Germinal center (tissue), 1 donor: ENCODE measurements at places on chromosomes 2 and 18.

- DNase-seq = no peak
Measured at GRCh38 chr2:205806143-205806905, 124.0 kb downstream of the NRP2 start.

DNA sequence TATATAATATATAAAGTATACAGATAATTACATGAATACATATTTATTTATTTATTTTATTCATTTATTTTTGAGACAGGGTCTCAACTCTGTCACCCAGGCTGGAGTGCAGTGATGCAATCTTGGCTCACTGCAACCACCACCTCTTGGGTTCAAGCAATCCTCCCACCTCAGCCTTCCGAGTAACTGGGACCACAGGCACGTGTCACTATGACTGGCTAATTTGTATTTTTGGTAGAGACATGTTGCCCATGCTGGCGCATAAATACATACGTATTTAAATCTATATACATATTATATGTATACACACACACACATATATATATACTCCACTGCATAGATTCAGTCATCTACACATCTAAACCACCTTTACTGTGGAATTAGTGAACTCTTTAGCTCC, 20.6 kb upstream of the NDUFV2 start:
- DNase-seq = no peak

DNA sequence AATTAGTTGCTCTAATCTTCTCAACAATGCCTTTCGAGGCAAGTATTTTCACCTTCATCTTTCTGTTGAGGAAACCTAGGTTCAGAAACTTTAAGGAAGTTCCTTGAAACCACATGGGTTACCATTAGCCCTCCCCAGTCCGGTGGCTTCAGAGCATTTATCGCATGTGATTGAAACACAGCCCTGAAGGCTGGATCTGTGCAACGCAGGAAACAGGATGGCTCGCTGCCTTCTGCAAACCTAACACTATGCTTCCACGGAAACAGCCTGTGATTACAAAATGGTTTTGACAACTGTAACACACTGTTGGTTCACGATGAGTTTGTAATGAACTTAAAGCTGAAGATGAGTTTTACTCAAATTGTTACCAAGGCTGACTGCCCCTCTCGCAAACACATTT, 68.5 kb downstream of the EPB41L3 start:
- DNase-seq = no peak

DNA sequence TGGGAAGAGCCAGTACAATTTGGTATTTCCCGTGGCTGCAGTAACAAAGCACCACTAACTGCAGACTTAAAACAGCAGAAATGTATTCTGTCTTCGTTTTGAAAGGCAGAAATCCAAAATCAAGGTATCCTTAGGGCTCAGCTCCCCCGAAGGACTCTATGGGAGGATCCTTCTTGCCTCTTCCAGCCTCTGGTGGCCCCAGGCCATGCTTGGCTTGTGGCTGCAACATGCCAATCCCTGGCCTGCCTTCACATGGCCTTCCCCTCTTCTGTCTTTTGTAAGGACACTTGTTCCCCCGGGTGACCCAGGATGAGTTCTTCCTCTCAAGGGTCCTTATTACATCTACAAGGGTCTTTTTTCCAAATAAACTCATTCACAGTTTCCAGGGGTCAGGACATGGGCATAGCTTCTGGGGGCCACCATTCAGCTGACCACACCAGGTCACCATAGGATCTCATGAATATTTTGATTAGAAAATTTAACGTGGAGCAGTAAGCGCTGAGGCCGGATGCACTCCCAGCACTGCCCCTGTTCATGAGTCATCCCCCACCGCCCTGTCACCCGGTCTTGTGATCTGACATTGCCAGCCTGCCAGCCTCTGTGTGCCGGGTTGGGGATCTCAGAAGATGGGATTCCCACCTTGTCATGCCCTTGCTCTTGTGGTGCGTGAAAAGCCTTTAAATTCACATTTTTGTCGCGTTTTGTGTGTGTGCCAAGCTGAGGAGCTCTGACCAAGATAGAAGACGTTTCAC, 61.2 kb upstream of the B3GNT7 start:
- no peak for DNase-seq

DNA sequence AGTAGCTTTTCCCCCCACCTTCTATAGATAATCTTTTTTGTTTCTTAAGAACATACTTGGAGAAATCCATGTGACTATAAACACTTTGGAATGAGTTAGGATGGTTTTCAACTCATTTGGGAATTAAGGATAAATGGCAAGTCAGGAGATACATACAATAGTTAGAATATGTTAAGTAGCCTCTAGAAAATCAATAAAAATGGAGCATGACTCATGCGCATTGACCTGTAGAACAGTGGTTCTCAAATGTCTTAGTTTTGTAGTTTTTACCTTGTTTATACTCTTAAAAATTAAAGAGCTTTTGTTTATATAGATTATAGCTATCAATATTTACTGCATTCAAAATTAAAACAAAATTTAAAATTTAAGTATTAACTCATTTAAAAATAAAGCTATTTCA, 24.7 kb downstream of the NUP35 start:
- no peak for DNase-seq

DNA sequence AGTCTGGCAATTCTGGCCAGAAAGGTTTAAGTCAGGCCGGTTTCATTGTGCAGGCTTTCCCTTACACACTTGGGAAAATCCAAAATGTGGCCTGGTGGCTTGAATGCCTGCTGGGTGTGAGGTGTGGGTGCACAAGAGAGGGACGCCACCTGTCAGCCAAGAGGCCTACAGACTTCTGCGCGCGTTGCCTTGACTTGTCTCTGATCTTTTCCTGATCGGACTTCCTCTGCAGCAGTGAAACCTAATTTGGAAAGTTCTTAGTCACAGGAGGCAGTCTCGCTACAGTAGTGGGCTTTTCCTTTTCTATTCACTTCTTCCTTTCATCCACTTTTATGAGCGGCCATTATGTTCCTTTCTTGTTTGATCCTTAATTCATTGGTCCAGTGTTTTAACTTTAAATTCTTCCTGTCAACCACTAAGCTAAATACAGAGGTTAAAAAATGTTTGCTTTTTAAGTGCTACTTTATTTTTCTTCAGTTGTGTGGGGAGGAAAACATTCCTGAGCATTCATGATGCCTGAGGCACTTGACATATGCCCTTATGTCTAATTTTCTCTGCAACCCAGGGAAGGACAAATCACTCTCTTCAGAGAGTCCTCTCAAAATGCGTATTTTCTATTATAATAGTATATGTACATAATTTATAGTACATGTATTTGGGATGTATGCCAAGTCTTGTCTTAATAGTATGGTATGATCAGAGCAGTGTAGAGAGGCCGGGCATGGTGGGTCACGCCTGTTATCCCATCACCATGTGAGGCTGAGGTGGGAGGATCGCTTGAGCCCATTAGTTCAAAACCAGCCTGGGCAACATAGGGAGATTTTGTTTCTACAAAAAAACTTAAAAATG, 128.9 kb downstream of the WDSUB1 start:
- DNase-seq = no peak

GRCh38 chr2:190984595-190984994, 29.4 kb downstream of the STAT1 start:
- DNase-seq = no peak

DNA sequence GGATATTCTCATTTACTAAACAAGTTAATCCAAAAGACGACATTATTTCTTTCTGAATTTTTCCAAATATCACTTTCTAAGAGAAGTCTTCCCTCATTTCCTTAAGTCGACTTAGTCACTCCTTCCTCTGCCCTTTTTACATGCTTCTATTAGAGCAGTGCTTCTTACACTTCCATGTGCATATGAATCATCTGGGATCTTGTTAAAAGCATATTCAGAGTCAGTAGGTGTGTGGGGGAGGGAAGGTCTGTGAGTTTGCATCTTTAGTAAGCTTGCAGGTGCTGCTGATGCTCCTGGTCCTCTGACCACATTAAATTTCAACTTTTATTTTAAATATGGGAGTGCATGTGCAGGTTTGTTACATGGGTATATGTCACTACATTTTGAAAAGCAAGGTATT, 582.6 kb downstream of the NRXN1 start:
- DNase-seq = no peak

DNA sequence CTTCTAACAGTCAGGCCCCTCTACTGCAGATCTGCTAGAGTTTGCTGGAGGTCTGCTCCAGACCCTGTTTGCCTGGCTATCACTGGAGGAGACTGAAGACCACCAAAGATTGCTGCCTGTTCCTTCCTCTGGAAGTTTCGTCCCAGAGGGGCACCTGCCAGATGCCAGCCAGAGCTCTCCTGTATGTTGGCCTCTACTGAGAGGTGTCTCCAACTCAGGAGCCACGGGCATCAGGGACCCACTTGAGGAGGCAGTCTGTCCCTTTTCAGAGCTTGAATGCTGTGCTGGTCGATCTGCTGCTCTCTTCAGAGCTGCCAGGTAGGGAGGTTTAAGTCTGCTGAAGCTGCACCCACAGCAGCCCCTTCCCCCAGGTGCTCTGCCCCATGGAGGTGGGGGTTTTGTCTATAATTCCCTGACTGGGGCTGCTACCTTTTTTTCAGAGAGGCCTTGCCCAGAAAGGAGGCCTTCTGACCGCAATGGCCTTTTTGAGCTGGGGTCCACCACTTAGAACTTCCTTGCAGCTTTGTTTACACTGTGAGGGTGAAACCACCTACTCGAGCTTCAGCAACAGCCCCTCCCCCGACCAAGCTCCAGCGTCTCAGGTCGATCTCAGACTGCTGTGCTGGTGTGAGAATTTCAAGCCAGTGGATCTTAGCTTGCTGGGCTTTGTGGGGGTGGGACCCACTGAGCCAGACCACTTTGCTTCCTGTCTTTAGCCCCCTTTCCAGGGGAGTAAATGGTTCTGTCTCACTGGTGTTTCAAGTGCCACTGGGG, 566.0 kb downstream of the NR4A2 start:
- DNase-seq = no peak

DNA sequence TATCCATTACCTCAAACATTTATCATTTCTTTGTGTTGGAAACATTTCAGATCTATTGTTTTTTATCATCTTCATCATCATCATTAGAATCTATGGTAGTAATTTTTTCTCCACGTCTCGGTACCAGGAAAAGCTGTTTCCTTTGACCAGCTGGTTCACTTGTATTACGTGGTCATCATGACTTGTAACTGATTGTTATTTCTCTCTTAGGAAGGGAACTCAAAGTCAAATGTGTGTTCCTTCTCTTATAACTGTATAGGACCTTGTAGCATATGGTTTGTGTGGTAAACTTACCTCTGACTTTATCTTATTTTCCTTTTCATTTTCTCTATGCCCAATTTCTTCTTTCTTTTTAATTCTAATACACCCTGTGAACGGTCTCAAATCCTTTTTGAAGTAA, 16.5 kb downstream of the NCOA1 start:
- DNase-seq = no peak

GRCh38 chr2:199131136-199131655, 326.5 kb downstream of the SATB2 start:
- no peak for DNase-seq

DNA sequence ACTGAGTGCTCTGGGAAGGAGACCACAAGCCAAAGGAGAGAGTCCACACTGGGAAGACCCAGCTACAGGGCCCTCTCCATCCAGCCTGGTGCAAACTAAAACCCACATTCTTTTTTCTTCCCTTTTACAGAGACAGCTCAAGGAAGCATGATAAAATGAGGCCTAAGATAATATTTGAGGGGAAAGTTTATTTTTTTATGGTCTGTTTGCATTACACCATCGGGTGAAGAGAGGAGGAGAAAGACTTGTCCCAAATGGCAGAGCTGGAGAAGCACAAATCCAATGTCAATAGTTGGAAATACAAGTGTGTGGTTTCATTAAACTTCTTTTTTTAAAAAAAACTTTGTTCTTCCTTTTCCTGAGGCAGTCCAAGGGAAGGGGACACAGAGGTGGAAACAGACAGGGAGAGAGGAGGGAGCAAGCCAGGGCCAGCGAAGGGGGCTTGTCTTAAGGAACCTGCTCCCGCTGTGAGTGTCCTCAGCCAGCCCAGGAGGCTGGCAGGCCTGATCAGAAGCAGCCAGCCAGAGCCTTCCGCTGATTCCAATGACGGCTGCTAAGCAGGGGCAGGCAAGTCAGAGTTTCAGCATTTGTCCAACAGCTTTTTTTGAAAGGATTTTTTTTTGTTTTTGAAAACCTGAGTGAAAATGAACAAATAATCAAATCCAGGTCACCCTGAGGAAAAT, 203.8 kb upstream of the SIX2 start:
- no peak for DNase-seq

- DNase-seq = no peak
Measured at GRCh38 chr18:76823161-76823538, 793 bp downstream of the ZNF236 start.

GRCh38 chr18:39752351-39752750, 2186.8 kb upstream of the CELF4 start:
- no peak for DNase-seq

GRCh38 chr2:3456125-3456524, 63.2 kb downstream of the ADI1 start:
- no peak for DNase-seq

DNA sequence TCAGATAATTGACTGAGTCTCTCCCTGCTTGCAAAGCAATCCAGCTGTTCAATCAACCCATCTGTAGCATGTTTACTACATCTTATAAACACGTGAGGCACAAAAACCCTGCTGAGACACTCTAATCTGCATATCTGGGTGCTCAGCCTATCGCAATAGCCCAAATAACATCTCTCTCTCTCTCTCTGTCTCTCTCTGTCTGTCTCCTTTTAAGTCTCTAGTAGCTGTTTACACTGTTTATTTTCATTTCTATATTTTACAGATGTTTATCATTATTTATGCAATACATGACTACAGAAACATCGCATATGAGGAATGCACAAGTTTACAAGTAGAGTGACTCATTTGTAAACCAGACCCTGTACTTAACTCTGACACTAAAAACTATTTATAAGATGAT, 422.1 kb upstream of the DSEL start:
- no peak for DNase-seq

- no peak for DNase-seq
Measured at GRCh38 chr2:131056204-131056931, 36.9 kb downstream of the FAM168B start.

- DNase-seq = no peak
Measured at GRCh38 chr2:19895535-19895934, 6.2 kb downstream of the TTC32 start.

GRCh38 chr2:170375192-170375591, 197.2 kb downstream of the MYO3B start:
- no peak for DNase-seq

DNA sequence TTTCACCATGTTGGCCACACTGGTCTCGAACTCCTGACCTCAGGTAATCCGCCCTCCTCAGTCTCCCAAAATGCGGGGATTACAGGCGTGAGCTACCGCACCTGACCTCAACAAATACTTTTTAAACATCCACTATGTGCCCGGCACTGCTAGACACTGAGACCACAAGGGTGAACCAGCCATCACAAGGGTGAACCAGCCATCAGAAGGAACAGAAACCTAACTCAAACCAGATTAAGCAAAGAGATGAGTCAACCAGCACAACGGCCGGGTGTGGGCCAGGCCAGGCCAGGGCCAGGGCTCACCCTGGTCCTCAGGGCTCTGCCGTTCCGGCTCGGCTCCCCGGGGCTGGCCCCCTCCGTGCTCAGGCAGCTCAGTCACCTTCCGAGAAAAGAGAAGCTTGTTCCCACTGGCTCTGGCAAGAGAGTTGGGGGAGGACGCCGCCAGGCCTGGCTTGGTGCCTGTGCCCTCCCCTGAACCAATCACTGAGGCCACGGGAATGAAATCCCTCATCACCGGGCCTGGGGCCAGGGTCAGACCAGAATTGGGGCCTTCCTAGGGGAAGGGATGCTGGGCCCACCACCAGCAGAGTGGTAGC, 4.4 kb downstream of the TEX44 start:
- DNase-seq = no peak

- no peak for DNase-seq
Measured at GRCh38 chr2:240462073-240462706, 26.7 kb downstream of the GPC1 start.

GRCh38 chr2:119476301-119477112, 44.9 kb downstream of the TMEM37 start:
- DNase-seq = peak; percentile 65
